Adrenal gland (tissue), 19 donors: ENCODE measurements at places on chromosomes 3 and 15.

DNA sequence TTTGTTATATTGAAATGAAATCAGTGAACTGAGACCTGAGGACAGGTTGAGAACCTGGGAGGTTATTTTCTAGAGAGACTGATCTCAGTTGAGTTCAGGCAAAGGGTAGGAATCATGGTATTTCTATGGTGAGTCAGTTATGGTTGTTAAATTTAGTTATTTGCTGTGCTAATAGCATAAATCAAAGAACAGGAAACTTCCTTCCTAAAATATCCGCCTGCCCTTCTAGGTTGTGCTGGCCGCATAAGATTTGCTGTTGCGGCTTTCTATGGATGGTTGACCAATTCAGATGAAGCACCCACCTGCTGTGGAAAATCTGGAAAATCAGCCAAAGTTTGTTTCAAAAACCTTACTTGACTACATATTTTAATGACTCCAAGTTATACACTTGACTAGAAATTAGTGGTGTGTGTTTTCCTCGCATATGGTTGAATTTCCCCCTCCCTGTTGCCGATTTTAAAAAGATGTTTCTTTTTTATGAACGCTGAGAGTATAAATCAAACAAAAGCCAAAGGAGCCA is 52.6 kb downstream of the PLCL2 start:
- DNase-seq = no peak

GRCh38 chr15:97944724-97945123 is 15.8 kb upstream of the ARRDC4 start:
- no peak for DNase-seq

DNA sequence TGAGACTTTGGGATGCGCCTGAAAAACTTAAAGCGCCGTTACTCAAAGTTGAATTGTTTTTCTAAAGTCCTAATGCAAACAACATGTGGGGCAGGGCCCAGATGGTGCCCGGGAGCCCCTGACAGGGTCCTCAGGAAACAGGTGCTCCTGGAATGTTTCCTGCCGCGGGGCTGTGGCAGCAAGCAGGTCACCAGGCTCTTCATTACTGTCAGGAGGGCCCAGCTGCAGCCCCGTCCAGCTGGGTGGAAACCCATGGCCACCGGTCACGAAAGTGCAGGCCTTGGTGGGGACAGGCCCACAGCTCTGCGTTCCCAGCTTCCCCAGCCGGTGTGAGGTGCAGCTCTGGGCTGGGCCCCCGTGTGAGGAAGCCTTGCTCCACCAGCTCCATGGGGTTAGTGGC is 63.9 kb upstream of the GATA2 start:
- no peak for DNase-seq

DNA sequence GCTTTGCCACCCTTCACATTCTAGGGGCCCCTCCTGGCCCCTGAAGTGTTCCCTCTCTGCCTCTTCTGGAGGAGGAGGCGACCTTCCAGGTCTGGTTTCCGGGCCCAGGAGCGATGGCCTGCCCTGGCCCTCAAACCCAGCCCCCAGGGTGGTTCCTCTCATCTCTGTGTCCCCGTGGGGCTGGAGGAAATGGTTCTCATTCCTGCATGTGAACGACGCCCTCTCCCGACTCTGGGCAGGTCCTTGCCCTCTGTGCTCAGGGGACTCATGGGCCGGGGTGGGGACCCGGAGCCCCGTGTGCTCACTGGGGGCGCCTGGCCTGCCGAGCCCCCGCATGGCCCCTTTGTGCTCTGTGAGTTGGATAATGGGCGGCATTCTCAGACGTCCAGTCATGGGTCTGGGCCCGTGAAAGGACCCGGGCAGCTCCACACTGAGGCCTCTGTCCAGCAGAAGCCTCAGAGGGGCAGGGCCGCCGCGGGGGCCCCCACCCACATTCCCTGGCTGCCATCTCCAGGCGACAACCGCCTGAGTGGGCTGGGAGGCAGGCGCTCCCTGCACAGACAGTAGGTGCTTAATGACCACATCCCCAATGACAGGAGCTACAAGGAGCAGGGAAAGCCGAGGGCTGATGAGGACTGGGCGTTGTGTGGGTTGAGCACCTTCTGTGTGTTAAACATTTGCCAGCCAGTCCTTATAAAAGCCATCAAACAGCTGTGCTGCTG is 5.5 kb upstream of the PLXND1 start:
- no peak for DNase-seq

- DNase-seq = peak; percentile 66
Measured at GRCh38 chr3:126925411-126926171, 57.3 kb upstream of the PLXNA1 start.

DNA sequence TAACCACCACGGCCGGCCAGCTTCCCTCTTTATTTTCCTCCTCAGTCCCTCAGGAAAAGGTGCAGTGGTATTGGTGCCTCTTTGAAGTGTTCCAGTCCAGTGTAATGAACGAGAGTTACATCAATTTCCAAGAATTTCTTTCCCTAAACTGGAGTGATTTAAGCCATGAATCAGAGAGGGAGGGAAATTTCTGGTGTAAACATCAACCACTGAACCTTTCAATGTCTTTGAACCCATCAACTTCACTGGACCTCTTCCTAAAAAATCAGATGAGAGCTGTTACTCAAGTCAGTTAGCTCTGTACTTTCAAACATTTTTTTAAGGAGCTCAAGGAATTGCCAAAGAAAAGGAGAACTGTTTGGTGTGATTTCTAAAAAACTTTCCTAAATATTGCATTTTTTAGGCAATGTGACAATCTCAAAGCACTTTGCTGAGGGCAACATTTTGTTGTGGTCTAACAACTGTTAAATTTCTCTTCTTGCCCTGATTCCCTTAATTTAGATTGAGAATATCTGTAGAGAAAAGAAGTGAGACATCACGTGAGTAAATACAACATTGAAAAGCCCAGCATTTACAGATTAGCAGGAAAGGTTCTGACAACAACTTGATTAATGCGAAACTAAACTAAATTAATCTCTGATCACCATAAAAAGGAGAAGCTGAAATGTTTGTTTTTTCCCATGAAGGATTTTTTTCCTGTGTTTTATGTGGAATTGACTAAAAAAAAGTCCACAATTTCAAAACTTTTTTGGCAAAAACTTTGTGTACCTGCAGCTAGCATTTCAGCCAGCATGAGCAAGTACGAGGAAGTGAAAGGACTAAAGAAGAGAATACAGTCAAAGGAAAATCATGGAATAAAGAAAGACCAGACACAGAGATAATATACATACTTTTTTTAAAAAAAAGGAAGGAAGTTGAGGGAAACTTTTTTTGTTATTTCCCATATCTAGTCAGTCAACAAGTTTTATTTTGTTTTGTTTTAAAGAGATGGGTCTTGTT is 9.1 kb upstream of the DAZL start:
- no peak for DNase-seq

- DNase-seq = peak; percentile 52
Measured at GRCh38 chr15:41930221-41930866, 36.5 kb upstream of the SPTBN5 start.

- DNase-seq = no peak
Measured at GRCh38 chr3:44028-44676, 152.4 kb upstream of the CHL1 start.

GRCh38 chr3:160141485-160142185 is 83.6 kb upstream of the C3orf80 start:
- DNase-seq = no peak

- no peak for DNase-seq
Measured at GRCh38 chr3:106816838-106817237, 560.4 kb upstream of the CCDC54 start.

- no peak for DNase-seq
Measured at GRCh38 chr3:74661672-74662071, 47.2 kb upstream of the CNTN3 start.

- DNase-seq = no peak
Measured at GRCh38 chr3:126545544-126545943, 13.2 kb downstream of the C3orf22 start.

DNA sequence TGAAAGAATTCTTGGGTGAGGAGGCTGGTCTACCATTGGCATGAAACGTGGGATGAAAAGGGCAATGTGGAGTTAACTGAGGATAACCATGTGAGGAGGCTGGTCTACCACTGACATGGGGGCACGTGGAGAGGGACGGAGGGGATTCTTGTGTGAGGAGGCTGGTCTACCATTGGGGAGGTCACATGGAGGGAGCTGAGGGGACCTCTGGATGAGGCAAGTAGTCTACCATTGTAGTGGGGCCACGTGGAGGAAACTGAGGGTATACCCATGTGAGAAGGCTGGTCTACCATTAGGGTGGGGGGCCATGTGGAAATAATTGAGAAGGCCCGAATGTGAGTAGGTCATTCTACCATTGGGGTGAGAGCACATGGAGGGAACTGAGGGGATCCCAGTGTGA is 154.1 kb downstream of the FBLN2 start:
- no peak for DNase-seq

DNA sequence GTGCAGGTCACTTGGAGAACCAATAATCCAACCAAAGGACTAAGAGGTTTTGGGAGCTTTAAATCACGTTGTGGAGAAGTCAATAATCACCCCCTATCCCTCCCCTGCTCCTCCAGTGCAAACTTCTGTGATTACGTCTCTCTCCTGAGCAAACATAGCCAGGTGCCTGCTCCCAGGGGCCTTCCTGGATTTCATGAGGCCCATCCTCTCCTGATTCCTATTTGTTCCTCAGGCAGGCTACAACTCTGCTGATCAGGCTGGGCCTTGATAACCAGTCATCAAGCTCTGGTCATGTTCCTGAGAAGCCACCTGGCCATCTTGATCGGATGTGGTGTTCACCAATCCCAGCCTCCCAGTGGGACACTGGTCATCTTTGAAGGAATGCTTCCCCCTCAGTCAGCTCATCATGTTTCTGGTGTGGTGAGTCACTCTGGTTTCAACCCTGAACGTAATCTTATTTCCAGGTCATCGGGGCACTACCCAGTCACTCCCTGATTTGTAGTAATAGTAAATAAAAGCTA is 2.9 kb upstream of the ZNF710 start:
- no peak for DNase-seq

- DNase-seq = peak; percentile 89
Measured at GRCh38 chr3:69120879-69121464, 1.4 kb downstream of the LMOD3 start.

DNA sequence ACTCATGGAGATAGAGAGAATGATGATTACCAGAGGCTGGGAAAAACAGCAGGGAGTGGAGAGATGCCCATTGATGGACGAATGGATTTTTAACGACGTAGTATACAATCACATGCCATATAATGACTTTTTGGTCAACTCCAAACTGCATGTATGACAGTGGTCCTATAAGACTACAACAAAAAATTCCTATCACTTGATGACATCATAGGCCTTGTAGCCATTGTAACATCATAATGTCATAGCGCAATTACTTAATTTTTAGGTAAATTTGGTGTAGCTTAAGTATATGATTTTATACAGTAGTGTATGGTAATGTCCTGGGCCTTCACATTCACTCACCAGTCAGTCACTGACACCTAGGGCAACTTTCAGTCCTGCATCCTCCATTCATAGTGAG is 264.3 kb downstream of the RAP2B start:
- DNase-seq = no peak

GRCh38 chr3:59386165-59386564 is 336.3 kb upstream of the CFAP20DC start:
- DNase-seq = no peak

- DNase-seq = no peak
Measured at GRCh38 chr3:16401273-16401672, 112.2 kb downstream of the RFTN1 start.

GRCh38 chr3:196624907-196625306 is 14.6 kb upstream of the NRROS start:
- peak; percentile 78 for DNase-seq

DNA sequence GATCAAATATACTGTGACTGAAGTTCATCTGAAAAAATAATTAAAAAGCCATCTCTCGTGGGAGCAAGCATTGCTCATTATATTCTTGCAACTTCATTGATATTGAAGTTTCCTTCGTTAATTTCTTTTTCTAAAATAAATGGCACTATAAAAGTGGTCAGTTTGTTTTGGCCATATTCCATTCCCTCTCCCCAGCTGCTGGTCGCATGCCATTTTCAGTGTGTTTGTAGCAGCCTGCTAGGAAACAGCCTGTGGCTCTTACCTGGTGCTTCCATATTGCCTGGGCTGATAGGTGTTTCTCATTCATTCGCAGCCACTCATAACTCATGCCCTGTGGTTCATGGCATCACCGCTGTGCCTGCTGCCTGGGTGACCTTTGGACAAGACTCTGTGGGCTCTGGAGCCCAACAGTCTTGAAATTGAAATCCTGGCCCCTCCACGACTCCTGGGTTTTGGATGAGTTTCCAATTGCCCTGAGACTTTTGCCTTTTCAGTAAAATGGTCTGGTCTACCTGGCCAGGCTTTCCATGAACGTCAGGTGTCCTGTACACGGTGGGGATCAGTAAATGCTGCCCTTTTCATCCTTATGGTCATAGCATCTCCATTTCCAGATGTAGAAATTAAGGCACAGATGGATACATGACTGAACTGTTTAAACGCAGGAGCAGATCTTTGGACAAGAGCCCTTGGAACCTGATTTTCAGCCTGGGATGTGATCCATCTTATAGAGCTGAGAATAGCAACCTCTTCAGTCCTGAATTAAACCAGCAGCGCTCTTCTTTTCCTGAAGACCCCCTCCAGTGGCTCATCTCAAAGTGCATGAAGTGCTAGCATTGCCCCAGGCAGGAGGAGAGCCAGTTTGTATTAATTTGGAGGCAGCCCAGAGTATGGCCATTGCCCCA is 69.4 kb downstream of the SLCO3A1 start:
- no peak for DNase-seq

DNA sequence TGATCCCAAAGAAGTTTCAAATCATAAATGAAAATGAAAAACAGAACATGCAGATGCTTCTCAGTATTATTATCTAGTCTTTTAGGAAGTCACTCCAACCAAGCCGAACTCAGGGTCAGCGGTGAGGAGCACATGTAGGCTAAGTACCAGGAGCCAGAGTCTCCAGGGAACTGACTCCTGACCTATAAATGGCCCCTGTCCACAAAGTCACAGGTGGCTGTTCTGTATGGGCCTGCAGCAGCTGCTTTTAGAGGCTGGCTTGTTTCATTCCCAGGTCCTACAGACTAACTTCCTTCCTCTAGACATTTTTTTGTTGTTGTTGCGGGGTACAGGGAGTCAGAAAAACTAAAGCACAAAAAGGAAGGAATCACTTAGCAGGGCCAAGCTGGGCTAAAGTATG is 54.6 kb downstream of the DAPK2 start:
- peak; percentile 5 for DNase-seq
